ENCODE measurements at places on chromosomes 16 and 17.

DNA sequence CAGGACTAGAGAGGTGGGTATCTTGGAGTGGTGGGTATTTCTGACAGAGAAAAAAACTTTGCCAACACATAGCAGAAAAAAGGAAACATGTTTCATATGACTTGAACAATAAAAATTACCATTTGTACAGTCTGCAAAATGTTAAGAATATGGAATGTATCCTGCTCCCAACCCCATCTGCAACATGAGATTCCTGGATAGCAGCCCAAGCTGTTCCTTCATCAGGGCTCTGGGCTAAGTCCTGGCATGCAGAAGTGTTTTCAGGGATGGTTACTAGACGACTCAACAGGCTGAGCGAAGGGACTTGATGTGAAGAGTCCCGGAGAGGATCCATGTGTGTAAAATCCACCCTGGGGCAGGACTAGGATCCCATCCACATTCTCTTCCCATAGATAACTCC is 121.0 kb upstream of the IRX3 start:
- H3K27me3 ChIP-seq = no peaks in the 10 kb centered on the region
- H3K27ac ChIP-seq = no peak overlapping the region
- no peaks in the 10 kb centered on the region for H3K36me3 ChIP-seq

- H3K27ac ChIP-seq = no peak overlapping the region
- DNase-seq = no peak
- no peaks in the 10 kb centered on the region for H3K36me3 ChIP-seq
- no peak overlapping the region for H3K4me3 ChIP-seq
Observed at GRCh38 chr16:49625311-49626065, 230.4 kb downstream of the ZNF423 start.

- no peaks in the 10 kb centered on the region for H3K36me3 ChIP-seq
- peak; percentile 79 for DNase-seq
- H3K4me1 ChIP-seq = peaks cover 15% of the 10 kb centered on the region
Observed at GRCh38 chr16:55835581-55835980, 2.7 kb upstream of the CES1 start.

- H3K27me3 ChIP-seq = no peaks in the 10 kb centered on the region
- DNase-seq = no peak
- no peak overlapping the region for H3K4me3 ChIP-seq
- no peak overlapping the region for H3K27ac ChIP-seq
Observed at GRCh38 chr17:65587534-65588180, 26.2 kb upstream of the AXIN2 start.

DNA sequence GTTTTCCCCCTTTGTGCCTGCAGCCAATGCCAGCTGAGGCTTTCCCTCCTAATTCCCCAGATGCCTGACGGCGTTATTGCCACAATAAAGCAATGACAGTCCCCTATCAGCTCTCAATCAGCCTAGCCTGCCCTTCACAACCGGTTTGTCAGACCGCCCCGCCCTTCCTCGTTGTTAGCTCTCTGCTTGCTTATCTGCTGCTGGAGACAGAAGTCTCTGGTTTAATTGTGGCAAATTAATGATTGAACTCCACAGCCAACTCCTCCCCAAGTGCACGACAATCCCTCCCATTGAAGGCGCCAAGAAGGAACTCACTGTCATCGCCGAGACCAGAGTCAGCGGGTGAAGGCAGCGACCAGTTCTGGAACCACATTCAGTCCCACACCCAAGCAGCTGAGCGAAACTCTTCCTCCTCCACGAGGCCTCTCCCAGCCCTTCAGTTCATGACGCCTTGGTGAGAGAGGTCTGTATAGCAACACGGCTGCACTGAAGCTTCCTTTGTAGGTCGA is 474.4 kb downstream of the SLC39A11 start:
- no peak for DNase-seq
- no peak overlapping the region for H3K27ac ChIP-seq
- H3K27me3 ChIP-seq = no peaks in the 10 kb centered on the region
- H3K4me3 ChIP-seq = no peak overlapping the region

DNA sequence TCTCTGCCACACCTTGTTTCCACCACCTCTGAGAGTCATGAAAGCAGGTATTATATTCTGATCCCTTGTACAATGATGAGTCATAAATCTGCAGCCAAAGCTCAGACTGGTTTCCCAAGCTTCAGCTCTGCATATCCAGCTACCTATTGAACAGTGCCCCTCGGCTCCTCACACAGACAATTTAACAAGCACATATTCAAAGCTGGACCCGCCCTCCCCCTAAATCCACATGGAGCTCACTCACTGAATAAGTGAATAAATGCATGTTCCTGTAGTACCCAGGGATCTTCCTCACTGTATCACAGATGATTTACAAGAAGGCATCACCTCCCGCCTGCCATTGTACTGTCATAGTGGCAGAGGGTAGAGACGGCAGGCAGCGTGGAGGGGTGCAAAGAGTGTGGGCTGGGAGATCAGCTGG is 516.4 kb downstream of the GRIN2A start:
- no peak overlapping the region for H3K4me3 ChIP-seq
- H3K36me3 ChIP-seq = no peaks in the 10 kb centered on the region
- no peak for DNase-seq

- no peaks in the 10 kb centered on the region for H3K27me3 ChIP-seq
- H3K4me3 ChIP-seq = peak overlapping the region; percentile 75
- peak overlapping the region; percentile 73 for H3K27ac ChIP-seq
- H3K4me1 ChIP-seq = peaks cover 17% of the 10 kb centered on the region
Observed at GRCh38 chr16:75264457-75264998, 13.1 kb upstream of the BCAR1 start.

DNA sequence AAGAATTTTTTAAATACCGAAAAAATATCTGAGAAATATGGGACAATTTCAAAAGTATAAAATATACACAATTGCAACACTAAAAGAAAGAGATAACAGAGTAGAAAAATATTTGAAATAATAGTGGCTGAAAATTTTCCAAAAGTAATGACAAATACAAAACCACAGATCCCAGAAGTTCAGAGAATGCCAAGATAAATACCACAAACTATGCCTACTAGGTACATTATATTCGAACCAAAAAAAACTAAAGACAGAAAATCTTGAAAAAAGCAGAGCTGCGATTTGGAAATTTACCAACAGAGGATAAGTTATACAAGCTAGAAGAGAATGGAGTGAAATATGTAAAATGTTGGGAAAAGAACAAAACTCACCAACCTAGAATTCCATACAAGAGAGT is 191.3 kb upstream of the ELAC2 start:
- peak; percentile 32 for DNase-seq
- H3K27me3 ChIP-seq = peaks cover 95% of the 10 kb centered on the region
- H3K4me3 ChIP-seq = no peak overlapping the region
- H3K4me1 ChIP-seq = peaks cover 22% of the 10 kb centered on the region

- H3K4me1 ChIP-seq = peaks cover 34% of the 10 kb centered on the region
- peak overlapping the region; percentile 79 for H3K27ac ChIP-seq
- H3K36me3 ChIP-seq = no peaks in the 10 kb centered on the region
Observed at GRCh38 chr17:27332047-27332393, 38.1 kb downstream of the WSB1 start.

DNA sequence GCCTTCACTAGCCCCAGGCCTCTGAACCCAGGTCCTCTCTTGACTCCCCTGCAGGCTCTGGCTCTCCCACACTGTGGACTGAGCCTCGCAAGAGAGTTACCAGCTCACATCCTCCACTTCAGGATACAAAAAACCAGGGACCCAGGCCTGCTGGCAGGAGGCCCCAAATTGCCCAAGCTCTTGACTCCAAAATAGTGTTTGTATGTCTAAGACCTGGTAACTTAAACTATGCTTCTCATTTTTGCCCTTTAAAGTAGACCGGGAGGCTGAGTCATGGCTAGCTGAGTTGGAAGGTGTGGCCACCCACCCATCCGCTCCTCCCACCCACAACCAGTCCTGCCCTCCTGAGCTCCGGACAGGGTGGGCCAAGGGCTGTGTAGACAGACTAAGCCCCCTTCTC is 250.0 kb downstream of the SOX9 start:
- no peak overlapping the region for H3K4me3 ChIP-seq
- peak; percentile 83 for DNase-seq
- peaks cover 9% of the 10 kb centered on the region for H3K4me1 ChIP-seq
- H3K36me3 ChIP-seq = no peaks in the 10 kb centered on the region
- no peak overlapping the region for H3K27ac ChIP-seq
- no peaks in the 10 kb centered on the region for H3K27me3 ChIP-seq

DNA sequence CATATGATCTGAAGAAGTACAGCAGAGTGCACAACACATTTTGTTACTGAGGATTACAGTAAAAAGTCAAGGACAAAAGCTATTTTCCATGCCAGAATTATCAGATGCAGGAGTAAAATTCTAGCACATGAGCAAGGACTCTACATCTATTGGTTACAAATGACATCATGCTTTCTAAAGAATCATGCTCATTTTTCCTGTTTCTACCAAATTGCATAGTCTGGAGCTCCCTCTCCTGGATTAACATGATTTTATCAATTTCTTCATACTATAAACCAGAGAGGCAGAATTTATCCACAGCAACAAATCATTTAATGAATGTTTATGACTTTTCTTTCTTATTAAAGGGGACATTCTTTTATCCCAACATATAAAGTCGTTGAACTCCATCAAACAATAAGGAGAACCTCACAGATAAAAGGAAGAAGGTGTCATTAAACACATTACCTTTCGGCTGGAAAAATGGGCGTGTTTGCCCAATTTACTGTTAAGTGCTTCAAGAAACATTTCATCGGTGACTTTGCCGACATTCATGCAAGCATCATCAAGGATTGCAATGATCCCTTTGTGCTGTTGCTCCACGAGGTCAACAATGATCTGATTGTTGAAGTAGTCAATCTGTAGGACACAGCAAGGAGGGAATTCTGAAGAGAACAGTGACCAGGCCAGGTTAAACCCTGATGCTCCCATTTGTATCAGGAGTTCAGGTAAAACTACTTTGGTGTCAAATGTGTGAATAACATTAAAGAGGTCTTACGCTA is 121.7 kb downstream of the MYO1D start:
- peak; percentile 66 for DNase-seq
- no peaks in the 10 kb centered on the region for H3K27me3 ChIP-seq
- peaks cover 5% of the 10 kb centered on the region for H3K4me1 ChIP-seq
- no peaks in the 10 kb centered on the region for H3K36me3 ChIP-seq

GRCh38 chr17:7218758-7219157 is 878 bp downstream of the DLG4 start:
- peak overlapping the region; percentile 86 for H3K4me3 ChIP-seq
- peak overlapping the region; percentile 96 for H3K27ac ChIP-seq
- peaks cover 55% of the 10 kb centered on the region for H3K36me3 ChIP-seq
- no peaks in the 10 kb centered on the region for H3K27me3 ChIP-seq
- no peak for DNase-seq
- H3K4me1 ChIP-seq = peaks cover 49% of the 10 kb centered on the region

DNA sequence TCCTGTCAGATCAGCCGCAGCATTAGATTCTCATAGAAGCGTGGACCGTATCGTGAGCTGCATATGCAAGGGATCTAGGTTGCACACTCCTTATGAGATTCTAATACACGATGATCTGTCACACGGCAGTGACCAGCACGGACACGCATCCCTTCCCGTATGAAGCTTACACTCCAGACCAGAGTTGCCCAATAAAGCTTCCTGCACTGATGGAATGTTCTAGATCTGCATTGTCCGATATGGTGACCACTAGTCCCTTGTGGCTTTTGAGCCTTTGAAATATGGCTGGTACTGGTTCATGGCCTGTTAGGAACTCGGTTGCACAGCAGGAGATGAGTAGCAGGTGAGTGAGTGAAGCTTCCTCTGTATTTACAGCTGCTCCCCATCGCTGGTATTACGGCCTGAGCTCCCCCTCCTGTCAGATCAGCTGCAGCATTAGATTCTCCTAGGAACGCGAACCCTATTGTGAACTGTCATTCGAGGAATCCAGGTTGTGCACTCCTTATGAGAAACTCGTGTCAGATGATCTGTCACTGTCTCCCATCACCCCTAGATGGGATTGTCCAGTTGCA is 49.8 kb upstream of the ZCCHC14 start:
- peaks cover 27% of the 10 kb centered on the region for H3K27me3 ChIP-seq
- no peak overlapping the region for H3K27ac ChIP-seq
- no peaks in the 10 kb centered on the region for H3K4me1 ChIP-seq
- H3K4me3 ChIP-seq = no peak overlapping the region
- H3K36me3 ChIP-seq = no peaks in the 10 kb centered on the region
- DNase-seq = no peak

GRCh38 chr16:60929-61878 is 7.6 kb downstream of the SNRNP25 start:
- H3K27me3 ChIP-seq = no peaks in the 10 kb centered on the region
- H3K36me3 ChIP-seq = peaks cover 31% of the 10 kb centered on the region
- no peak overlapping the region for H3K27ac ChIP-seq
- no peak for DNase-seq
- H3K4me3 ChIP-seq = no peak overlapping the region

- H3K4me3 ChIP-seq = peak overlapping the region; percentile 5
- DNase-seq = peak; percentile 90
- H3K27ac ChIP-seq = peak overlapping the region; percentile 55
- H3K36me3 ChIP-seq = no peaks in the 10 kb centered on the region
- peaks cover 43% of the 10 kb centered on the region for H3K4me1 ChIP-seq
Observed at GRCh38 chr17:45320931-45321461, 4.2 kb upstream of the MAP3K14 start.

GRCh38 chr16:81927561-81928185 is 83.6 kb downstream of the SDR42E1 start:
- no peak for DNase-seq
- H3K36me3 ChIP-seq = peaks cover 6% of the 10 kb centered on the region
- H3K27me3 ChIP-seq = no peaks in the 10 kb centered on the region
- no peak overlapping the region for H3K27ac ChIP-seq
- no peak overlapping the region for H3K4me3 ChIP-seq

- H3K4me1 ChIP-seq = no peaks in the 10 kb centered on the region
- no peak overlapping the region for H3K4me3 ChIP-seq
- H3K36me3 ChIP-seq = no peaks in the 10 kb centered on the region
- DNase-seq = no peak
- no peak overlapping the region for H3K27ac ChIP-seq
Observed at GRCh38 chr16:64933885-64934284, 188.0 kb downstream of the CDH11 start.
